Stimulated activated CD4-positive, alpha-beta T cell treated with anti-CD3 and anti-CD28 coated beads, TNF-alpha, amount 100 ng/mL, for 48 hours (primary cell): ENCODE measurements at places on chromosomes 12 and 14.

DNA sequence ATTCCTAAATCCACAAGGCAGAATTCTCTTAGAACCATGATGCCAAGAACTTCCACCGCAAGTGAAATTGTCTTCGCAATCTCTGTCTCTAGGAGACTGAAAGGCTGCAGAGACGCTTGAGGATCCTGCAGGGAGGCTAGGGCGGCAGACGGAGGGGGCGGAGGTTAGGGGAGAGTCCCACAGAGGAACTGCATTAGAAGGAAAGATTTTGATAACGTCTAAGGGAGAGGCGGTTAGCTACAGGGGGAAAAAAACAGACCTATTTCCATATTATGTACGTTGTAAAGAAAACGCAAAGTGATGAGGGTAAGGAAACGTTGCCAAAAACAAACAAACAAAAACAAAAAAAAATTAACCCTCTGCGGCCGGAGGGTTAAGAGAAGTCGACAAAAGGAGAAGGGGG lies 595 bp downstream of the KLHL28 start:
- DNase-seq = peak; percentile 35

DNA sequence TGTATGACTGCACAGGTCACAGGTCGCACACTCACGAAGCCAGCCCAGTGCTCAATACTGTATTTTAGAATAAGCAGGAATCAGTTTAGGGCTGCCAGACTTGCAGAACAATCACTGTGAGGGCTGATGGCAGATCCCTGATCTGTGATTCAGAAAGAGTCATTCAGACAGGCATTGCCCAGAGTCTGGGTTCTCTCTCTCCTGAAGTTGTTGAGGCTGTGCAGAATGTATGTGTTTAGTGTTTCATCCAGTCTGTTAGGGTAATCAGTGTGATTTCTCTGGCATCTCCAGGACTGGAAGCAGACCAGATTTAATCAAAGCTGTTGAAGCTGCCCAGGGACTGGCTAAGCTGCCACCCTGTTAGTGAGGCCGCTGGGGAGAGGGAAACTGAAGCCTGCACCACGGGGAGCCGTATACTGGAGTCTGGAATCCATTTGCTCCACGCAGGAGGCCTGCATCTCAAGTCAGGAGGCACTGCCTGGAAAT lies 69.3 kb downstream of the ETV6 start:
- DNase-seq = no peak

DNA sequence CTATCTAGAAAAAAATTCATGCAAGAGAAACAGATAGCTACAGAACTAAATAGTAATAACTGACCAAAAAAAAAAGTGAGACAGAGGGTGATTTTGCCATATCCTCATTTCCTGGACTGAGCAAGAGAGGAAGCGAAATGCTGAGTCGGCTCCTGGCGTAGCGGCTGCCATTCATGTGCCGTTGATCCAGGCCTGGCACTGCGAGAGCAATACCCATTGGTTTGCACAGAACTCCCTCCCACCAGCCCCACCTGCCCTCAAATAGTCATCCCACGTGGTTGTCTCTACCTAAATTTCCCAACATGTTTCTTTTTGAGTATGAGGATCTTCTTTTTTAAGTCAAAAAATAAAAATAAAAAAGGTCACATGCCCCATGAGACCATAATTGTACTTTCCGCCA lies 9.4 kb upstream of the WNT5B start:
- no peak for DNase-seq

GRCh38 chr14:101634850-101635748 lies 73.8 kb downstream of the DIO3 start:
- no peak for DNase-seq

GRCh38 chr12:2679816-2680675 lies 114.7 kb upstream of the FKBP4 start:
- no peak for DNase-seq

GRCh38 chr12:105961821-105962671 lies 176.7 kb downstream of the NUAK1 start:
- no peak for DNase-seq

- no peak for DNase-seq
These were observed 20.1 kb downstream of the WDR20 start for GRCh38 chr14:102159841-102160240.

DNA sequence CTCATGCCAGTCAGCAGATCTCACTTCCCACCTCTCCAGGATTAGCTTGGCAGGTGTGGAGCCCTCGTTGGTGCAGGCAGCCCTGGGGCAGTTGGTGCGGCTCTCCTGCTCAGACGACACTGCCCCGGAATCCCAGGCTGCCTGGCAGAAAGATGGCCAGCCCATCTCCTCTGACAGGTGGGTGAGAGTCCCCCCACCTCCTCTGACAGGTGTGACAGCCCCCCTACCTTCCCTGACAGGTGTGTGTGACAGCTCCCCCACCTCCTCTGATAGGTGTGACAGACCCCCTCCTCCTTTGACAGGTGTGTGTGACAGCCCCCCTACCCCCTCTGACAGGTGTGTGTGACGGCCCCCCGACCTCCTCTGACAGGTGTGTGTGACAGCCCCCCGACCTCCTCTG lies 26.3 kb downstream of the PAPLN start:
- DNase-seq = no peak

DNA sequence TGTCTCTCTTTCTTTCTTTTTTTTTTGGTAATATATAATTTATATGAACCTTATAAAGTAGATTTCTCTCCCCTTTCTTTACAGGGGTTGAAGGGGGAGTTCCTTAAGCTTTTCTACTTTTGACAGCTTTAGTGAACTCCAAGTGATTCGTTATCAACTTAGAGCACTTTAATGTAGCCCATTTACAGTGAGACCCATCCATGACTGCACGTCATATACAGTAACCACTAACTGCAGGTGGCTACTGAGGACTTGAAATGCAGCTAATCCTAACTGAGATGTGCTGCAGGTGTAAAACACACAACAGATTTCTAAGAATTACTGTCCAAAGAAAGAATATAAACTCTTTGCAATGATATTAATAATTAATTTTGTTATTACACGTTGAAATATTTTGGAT lies 582 bp downstream of the LRRIQ1 start:
- no peak for DNase-seq

DNA sequence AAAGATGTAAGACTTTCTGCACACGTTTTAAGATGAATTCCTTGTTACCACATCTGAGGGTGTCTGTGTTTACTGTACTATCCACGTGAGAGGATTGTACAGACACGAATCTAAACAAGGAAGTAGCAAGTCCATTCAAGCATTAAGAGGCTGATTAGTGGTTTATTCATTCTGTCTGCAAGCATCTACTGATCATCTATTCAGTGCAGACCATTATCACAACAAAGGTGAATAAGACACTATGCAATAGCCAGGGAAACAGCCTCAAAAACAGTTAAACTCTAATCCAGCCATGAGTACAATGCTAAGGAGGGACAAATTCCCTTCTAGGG lies 111.6 kb upstream of the PZP start:
- no peak for DNase-seq

GRCh38 chr12:53419756-53420155 lies 3.9 kb upstream of the AMHR2 start:
- DNase-seq = no peak

DNA sequence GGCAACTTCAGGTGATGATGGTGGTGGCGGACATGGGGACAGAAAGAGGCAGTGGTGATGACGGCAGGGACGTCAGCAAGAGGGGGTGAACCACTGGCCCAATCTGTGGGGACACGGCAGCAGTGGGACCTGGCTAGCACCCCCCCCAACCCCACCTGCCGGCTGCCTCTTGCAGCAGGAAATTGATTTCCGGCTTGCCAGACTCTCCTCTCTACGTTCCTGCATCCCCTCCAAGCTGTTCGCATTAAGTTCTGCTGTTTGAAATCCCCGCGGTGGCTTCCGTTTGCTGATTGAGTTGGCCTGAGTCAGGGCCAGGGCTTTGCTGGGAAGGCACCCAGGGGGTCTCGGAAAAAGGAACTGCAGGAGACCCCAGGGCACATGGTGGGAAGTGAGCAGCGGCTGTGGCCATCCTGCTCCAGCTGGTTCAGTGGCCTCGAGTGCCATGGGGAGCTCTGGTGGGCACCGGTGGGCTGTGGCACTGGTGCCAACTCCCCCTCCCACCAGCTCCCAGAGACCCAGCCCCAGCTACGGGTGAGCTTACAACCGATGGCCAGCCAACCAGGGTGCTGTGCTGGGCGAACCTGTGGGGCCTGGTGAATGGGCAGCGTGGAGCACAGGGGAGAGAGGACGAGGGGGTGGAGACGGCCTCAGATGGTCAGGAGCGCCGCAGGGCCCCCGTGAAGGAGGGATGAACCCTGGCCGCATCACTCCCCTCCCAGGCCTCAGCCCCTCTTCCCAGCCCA lies 14.6 kb upstream of the NUDT14 start:
- DNase-seq = no peak
